Esophagus squamous epithelium (tissue), 5 donors: ENCODE measurements at places on chromosomes 4 and X. TPM values are rescaled to one million over a fixed set of nuclear protein-coding genes. Genes with fewer than 3 reads are reported as not detected.

The SYTL4 gene
- total RNA-seq = 5.4 TPM

The CDKN2AIP gene
- total RNA-seq = 33.0 TPM

The SLITRK4 gene
- total RNA-seq = 0.40 TPM

The CYBB gene
- total RNA-seq = 1.1 TPM

The CTAG2 gene
- total RNA-seq = not detected

The SMR3B gene
- total RNA-seq = not detected

The SMARCAD1 gene
- total RNA-seq = 21.6 TPM

The PCDH19 gene
- total RNA-seq = 0.08 TPM

The SLC7A11 gene
- 1.5 TPM for total RNA-seq

The FHDC1 gene
- 12.8 TPM for total RNA-seq

The ARHGEF6 gene
- 4.7 TPM for total RNA-seq

The ABLIM2 gene
- 26.7 TPM for total RNA-seq

The SCD5 gene
- total RNA-seq = 1.2 TPM

The TENM3 gene
- 2.6 TPM for total RNA-seq

The PDGFC gene
- 22.1 TPM for total RNA-seq

The SATL1 gene
- total RNA-seq = not detected

The CENPC gene
- 15.4 TPM for total RNA-seq

GRCh38 chrX:63664741-63665140, 120.3 kb downstream of the ARHGEF9 start:
- DNase-seq = no peak

- DNase-seq = no peak
Measured at GRCh38 chr4:144288011-144288903, 147.7 kb upstream of the GYPA start.

DNA sequence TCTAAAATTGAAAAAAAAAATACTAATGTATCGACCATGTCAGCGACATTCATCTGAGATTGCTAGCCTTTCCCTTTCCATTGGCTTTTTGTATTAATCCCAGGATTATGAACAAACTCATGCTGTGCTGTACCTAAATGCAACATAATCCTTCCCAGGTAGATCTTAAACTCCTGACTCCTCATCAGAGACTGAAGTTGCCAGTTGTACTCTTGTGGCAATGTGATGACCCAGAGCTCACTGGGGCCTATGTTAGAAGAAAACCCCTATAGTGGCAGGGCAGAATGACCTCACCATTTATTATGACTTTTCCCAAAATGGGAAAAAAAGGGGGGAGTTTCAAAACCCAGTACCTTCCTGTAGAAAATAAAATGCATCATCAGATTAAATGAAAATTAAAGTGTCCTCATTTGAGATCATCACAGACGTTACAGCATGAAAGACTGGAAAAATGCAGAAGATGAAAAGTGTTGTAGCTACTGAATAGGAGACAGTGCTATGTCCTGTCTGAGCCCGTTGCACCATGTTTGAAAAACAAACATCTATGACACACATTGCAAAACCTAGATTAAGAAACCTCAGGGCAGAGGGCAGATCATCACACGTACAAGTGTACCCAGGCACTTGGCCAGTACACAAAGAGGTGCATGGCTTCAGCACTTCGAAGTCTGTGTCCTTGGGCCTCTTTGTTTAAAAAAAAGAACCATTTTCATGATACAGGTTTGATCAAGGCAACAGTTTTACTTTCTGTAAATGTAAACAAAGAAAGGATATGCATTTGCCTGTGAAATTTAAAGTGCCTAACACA, 6.8 kb upstream of the ACSL4 start:
- no peak for DNase-seq

DNA sequence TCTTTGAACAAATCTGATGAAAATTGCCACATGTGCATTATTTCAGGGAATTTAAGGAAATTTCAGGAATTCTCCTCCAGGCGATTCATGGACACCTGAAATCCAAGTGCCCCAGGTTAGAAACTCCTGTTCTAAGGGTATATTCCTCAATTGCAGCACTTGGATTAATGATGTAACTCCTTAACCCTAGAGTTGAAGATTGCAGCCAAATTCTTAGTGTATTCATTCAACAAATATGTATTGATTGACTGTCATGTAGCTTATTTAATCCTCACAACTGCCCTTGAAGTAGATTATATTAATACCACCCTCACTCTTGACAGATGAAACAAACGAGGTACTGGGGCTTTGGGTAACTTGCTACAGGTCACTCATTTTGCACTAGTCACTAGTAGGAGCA, 11.3 kb downstream of the CETN2 start:
- no peak for DNase-seq

- DNase-seq = no peak
Measured at GRCh38 chr4:147078875-147079658, 133.4 kb upstream of the TTC29 start.

GRCh38 chr4:39699687-39700409, 1.9 kb downstream of the UBE2K start:
- DNase-seq = no peak

GRCh38 chr4:17316566-17316965, 195.3 kb downstream of the QDPR start:
- no peak for DNase-seq

DNA sequence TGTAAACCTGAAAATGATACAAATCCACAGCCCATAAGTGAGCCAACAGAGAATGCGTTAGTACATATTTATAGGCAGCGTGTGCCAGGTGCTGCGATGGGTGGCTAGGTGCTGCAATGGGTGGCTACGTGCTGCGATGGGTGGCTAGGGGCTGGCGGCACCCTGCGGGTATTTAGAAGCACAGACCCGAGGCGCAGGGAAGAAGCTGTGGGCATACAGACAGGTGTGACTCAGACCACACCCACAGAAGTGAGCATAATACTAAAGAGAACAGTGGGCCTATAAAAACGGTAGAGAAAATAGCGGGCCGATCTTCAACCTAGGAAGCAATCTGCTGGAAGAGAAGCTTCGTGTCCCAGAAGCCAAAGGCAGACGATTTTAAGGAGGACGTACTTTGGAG, 81.1 kb downstream of the FAT1 start:
- DNase-seq = no peak

GRCh38 chr4:7213807-7214206, 21.5 kb downstream of the SORCS2 start:
- DNase-seq = no peak

DNA sequence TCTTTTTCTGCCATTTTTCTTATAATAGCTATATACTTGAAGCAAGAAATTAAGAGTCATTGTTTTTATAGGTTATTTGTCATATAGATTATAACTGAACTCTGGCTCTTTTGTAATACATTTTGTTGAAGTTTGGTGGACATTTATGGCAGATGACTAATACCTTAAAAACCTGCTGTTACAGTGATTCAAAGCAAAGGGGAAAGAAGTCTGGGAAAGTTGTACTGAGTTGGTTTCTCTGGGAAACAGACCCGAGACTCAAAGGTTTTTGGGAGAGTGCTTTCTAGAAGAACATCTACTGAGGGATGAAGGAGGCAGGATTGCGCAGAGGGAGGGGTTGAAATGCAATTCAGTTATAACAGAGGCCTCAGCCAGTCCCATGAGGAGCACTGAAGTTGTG, 35.9 kb downstream of the NAP1L5 start:
- DNase-seq = no peak

GRCh38 chr4:175998782-175999181, 66.9 kb upstream of the WDR17 start:
- no peak for DNase-seq

- no peak for DNase-seq
Measured at GRCh38 chrX:24305905-24306304, 8.0 kb downstream of the SUPT20HL2 start.

GRCh38 chr4:98908182-98908581, 20.8 kb downstream of the EIF4E start:
- DNase-seq = no peak

DNA sequence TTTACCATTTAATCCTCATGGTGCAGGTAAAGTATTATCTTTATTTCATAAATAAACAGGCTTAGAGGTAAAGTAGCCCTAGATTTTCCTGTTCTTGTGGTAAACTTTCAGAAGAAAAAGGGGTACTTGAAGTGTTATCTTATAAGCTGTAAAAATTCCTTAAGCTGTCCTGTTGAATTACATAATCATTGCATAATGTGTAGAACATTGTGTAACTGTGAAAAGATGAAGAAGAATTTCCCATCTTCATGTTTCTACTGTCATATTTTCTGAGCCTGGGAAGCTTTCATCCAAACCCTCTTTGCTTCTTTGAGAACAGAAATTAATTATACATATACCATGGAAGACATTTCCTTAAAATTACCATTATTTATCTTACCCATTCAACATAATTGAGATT, 90.5 kb downstream of the ELOVL6 start:
- DNase-seq = no peak

GRCh38 chrX:94107981-94108380, 434.0 kb downstream of the FAM133A start:
- no peak for DNase-seq

- no peak for DNase-seq
Measured at GRCh38 chr4:8221476-8221875, 22.4 kb downstream of the SH3TC1 start.

GRCh38 chr4:34619531-34620162, 1624.7 kb downstream of the ARAP2 start:
- no peak for DNase-seq

GRCh38 chrX:103101299-103102042, 8.5 kb upstream of the NXF3 start:
- DNase-seq = no peak

- no peak for DNase-seq
Measured at GRCh38 chrX:70664726-70665125, 220.1 kb downstream of the DLG3 start.

- DNase-seq = no peak
Measured at GRCh38 chr4:148730766-148731165, 288.6 kb upstream of the NR3C2 start.

DNA sequence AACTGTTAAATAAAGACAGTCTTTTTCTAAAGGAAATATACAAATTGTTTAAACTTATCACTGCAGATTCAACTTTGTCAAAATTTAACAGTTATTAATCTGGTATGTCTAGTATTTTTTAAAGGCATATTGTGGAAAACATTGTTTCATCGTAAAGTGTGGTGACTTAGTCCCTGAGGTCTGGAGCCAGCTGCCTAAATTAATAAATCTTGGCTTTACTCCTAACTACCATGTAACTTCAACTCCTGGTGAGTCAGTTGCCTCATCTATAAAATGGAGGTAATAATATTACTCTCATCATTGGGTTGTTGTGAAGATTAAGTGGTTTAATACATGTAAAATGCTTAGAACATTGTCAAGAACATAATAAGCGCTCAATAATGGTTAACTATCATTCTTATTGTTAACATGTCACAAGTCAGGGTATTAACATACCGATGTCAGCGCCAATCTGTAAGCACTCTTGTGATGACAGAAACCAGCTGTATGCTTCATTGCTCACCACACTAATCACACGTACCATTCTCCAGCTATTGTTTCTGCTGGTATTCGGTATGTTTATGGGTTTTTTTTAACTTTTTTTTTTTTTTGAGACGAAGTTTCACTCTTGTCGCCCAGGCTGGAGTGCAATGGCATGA, 14.1 kb upstream of the SMIM43 start:
- no peak for DNase-seq

GRCh38 chr4:15913631-15913970, 24.9 kb downstream of the FGFBP1 start:
- DNase-seq = no peak

GRCh38 chr4:158884280-158884679, 115.5 kb downstream of the FNIP2 start:
- DNase-seq = no peak

- no peak for DNase-seq
Measured at GRCh38 chr4:53436251-53436650, 58.8 kb downstream of the FIP1L1 start.

DNA sequence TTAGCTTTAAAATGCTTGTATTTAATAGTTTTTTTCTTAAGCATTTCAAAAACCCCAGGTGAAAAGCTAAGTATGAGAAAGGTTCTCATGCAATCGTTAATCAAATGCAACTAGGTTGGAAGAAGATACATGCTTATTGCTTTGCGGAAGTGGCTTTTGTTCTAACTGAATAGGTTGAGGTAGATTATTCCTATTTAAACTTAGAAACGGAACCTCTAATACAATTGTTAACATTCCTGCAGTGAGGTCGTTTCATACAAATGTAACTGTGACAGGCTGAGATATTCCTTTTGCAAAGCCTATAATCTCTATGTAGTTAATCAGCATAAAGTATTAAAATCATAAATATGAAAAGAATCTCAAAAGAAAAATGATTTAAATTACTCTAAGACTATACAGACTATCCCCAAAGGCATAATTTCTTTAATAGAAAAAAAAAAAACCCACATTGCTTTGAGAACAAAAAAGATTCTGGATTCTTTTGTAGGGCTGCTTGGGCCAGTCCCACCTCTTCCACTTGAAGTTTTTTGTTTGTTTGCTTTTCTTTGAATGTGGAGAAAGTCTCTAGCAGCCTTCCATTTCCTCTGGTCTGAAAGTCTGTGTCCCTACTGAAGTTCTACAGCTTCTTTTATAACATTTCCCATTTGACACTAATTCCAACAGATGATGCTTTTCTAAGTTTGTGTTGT, 25.6 kb upstream of the SORBS2 start:
- no peak for DNase-seq

GRCh38 chr4:77600521-77601451, 4.8 kb upstream of the CXCL13 start:
- no peak for DNase-seq

DNA sequence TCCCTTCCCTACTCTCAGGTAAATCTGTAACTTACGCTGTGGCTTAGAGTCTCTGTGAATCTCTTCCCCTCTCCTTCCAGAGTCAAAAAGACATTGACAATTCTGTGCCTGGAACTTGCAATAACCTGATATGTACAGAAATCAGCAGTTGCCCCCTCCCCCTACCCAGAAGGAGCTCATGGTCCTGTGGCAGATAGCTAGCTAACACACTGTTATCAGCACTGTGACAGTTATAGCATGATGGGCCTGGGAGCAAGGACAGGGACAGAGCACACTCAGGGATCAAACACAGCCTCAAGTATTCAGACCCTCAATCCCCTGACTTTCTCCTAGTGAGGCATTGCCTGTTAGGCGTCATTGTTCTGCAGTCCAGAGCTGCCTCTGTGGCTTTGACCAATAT, 18.7 kb upstream of the MAGEA10 start:
- DNase-seq = no peak

GRCh38 chr4:174697202-174697601, 131.8 kb downstream of the GLRA3 start:
- no peak for DNase-seq

GRCh38 chrX:121671649-121672048, 624.2 kb downstream of the GLUD2 start:
- DNase-seq = no peak

DNA sequence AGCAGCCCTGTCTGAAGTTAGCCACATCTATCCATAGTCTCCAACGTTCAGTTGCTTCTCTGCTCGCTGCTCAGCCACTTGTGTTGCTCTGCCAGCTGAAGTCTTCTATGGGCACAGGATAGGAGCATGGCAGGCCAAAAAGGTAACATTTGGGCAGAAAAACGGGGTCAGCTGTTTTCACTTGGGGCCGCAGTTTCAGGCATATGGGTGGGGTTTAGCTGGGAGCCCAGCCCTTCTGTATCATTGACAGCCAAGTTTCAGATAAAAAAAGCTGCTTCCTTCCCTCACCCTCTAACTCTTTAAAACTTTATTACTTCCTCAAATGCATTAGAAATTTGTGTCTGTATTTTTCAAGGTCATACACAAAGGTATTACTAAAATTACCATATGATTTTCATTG, 18.4 kb upstream of the MANBA start:
- no peak for DNase-seq
